ENCODE measurements at places on chromosomes 2 and 18.

DNA sequence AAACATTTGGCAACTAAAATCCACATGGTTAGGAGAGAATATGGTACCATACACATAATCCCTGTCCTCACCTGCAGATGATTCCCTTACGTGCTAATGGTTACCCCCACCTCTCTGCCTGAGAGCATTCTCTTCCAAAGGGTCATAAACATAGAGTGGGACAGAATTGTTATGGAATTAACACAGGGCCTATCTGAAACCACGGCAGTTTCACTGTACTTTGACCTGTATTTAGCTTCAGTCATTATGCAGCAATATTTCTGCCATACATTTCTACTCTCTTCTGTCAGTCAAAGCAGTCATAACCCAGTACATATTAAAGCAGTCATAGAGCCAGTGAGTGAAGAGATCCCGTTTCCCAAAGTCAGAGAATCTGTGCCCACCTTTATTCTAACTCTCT lies 1128.9 kb upstream of the NXPH2 start:
- H3K36me3 ChIP-seq = no peaks in the 10 kb centered on the region
- no peaks in the 10 kb centered on the region for H3K27me3 ChIP-seq
- no peaks in the 10 kb centered on the region for H3K4me1 ChIP-seq
- H3K4me3 ChIP-seq = no peak overlapping the region
- no peak for DNase-seq
- no peak overlapping the region for H3K27ac ChIP-seq

DNA sequence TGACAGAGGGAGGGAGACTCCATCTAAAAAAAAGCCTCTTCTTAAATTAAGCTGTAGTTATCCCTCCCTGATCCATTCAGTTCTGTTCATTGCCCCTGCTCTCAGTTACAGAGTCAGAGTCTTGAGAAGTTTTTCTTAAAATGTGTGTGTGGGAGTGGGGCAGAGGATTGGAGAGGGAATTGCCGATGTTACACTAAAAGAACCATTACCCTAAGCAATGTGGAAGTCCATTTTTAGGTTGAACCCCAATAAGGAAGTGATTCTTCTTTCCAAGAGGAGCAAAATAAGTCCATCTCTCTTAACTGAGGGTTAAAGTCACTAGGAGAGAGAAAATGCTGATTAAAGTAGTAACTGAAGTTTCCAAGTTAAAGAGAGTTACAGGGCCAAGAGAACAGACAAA lies 21.2 kb upstream of the THOC1 start:
- peaks cover 2% of the 10 kb centered on the region for H3K4me1 ChIP-seq
- no peak overlapping the region for H3K27ac ChIP-seq
- peaks cover 23% of the 10 kb centered on the region for H3K27me3 ChIP-seq
- DNase-seq = no peak
- no peak overlapping the region for H3K4me3 ChIP-seq
- no peaks in the 10 kb centered on the region for H3K36me3 ChIP-seq

GRCh38 chr2:52391621-52392020 lies 1359.7 kb upstream of the NRXN1 start:
- no peak overlapping the region for H3K27ac ChIP-seq
- no peaks in the 10 kb centered on the region for H3K36me3 ChIP-seq
- H3K4me1 ChIP-seq = no peaks in the 10 kb centered on the region
- H3K4me3 ChIP-seq = no peak overlapping the region
- no peaks in the 10 kb centered on the region for H3K27me3 ChIP-seq

DNA sequence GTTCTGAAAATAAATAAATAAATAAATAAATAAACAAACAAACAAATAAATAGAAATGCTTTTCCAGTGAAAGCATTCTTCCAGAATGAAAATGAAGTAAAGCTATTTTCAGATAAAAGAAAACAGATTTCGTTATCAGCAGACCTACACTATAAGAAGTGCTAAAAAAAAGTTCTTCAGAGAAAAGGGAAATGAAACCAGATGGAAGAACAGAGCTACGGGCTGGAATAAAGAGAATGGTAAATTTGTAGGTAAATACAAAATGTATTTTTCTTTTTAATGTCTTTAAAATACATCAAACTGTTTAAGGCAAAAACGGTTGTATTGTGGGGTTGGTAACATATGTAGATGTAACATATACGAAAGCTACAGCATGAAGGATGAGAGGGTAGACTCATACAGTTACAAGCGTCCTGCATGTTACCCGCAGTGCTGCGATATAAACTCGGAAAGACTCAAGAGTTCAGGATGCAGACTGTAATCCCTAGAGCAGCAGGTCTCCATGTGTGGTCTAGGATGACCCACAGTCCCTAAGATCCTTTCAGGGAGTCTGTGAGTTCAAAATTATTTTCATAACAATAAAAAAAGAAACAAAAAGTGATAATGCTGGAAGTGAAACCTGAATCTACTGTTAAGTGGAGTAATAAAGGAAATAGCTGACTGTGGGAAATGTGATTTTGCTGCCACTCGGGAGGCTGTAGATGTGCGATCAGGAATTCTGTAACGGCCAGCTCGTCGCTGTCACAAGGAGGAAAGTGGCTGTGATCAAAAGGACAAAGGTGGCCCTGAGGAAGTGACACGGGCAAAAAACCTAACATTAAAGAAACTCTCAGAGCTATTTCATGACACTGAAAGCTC lies 5.3 kb upstream of the RAB12 start:
- H3K36me3 ChIP-seq = no peaks in the 10 kb centered on the region
- no peak overlapping the region for H3K27ac ChIP-seq
- peaks cover 39% of the 10 kb centered on the region for H3K27me3 ChIP-seq
- no peak for DNase-seq

- H3K27me3 ChIP-seq = no peaks in the 10 kb centered on the region
- peaks cover 34% of the 10 kb centered on the region for H3K4me1 ChIP-seq
- no peak overlapping the region for H3K4me3 ChIP-seq
- peaks cover 1% of the 10 kb centered on the region for H3K36me3 ChIP-seq
These were observed 77.3 kb downstream of the TNFRSF11A start for GRCh38 chr18:62402342-62402948.

DNA sequence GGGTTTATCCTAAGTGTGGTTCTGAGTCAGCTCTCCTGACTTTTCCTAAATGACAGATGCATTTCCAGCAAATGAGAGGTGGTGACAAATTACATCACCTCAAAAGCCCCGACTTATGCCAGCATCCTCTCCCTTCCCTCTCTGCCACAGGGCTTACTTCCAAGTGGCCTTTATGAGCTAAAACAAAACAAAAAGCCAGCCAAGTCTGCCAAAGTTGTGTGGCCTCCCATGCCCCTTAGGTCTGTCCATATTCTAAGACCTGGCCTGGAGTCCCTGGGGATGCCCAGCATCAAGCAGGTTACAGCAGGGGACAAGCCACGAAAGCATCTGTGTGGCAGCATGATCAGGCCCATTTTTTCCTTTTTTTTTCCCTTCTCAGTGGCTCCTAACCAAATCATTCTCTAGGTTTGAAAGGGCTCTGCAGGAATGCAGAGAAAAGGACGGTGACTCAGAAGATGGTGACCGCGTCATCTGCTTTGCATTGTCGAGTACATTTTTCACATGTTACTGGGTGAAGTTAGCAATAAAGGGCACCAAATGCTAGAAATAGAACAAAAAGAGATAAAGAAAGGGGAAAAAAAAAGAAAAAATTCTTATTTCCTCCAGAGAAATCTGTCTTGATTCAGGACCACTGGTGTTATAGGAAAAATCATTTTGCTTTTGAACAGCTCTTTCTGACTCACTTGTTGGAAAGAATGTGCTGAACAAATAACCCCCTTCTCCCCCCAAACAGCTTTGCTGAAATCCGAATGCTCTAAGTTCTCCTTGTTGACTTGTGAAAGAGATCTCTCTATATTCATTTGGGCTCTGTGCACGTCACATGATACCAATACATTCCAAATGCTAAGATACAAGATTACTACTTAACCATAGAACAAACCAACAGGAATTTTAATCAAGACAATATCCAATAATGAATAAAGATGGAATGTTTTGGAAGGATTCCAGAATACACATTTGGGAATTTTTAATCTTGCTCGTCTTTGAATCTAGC lies 178.7 kb downstream of the EN1 start:
- H3K27ac ChIP-seq = no peak overlapping the region
- H3K4me3 ChIP-seq = no peak overlapping the region
- no peaks in the 10 kb centered on the region for H3K27me3 ChIP-seq
- H3K4me1 ChIP-seq = no peaks in the 10 kb centered on the region

DNA sequence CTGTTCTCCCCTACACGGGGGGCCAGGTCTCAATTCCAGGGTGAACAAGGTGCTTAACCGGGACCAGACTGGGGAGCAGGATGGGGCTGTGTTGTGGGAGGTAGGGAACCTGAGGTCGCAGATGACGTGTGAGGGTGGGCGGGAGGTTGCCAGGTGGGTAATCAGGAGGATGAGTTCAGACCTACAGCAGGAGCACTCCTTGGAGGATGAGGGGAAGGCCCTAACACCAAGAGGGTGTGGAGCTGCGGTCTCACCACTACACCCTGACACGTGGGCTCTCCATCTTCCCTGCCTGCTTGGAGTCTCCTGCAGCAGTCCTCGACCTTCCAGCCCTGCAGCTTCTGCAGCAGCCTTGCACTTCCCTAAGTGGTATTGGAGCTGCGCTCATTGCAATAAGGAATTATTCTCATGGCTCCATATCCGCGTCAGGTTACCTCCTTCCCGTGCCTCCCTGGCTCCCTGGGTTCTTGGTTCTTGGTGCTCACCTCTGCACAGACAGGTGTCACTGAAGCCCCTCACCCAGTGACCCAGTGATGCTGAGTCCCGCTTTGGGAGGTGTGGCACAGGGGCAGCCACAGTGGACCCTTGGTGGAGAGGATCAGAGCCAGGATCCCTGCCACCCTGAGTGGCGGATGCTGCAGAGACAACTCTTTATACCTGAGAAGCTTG lies 15.5 kb downstream of the SH3BP4 start:
- H3K27me3 ChIP-seq = no peaks in the 10 kb centered on the region
- no peaks in the 10 kb centered on the region for H3K4me1 ChIP-seq
- no peaks in the 10 kb centered on the region for H3K36me3 ChIP-seq
- H3K4me3 ChIP-seq = no peak overlapping the region
- H3K27ac ChIP-seq = no peak overlapping the region
